NCI-H187 (cell line): ENCODE measurements at places on chromosomes 13 and 19.

GRCh38 chr13:62696490-62696889, 1280.8 kb upstream of the PCDH20 start:
- DNase-seq = no peak

GRCh38 chr13:88176231-88176630, 505.1 kb downstream of the SLITRK5 start:
- DNase-seq = no peak

- no peak for DNase-seq
Observed at GRCh38 chr13:100921139-100921538, 246.5 kb upstream of the TMTC4 start.

DNA sequence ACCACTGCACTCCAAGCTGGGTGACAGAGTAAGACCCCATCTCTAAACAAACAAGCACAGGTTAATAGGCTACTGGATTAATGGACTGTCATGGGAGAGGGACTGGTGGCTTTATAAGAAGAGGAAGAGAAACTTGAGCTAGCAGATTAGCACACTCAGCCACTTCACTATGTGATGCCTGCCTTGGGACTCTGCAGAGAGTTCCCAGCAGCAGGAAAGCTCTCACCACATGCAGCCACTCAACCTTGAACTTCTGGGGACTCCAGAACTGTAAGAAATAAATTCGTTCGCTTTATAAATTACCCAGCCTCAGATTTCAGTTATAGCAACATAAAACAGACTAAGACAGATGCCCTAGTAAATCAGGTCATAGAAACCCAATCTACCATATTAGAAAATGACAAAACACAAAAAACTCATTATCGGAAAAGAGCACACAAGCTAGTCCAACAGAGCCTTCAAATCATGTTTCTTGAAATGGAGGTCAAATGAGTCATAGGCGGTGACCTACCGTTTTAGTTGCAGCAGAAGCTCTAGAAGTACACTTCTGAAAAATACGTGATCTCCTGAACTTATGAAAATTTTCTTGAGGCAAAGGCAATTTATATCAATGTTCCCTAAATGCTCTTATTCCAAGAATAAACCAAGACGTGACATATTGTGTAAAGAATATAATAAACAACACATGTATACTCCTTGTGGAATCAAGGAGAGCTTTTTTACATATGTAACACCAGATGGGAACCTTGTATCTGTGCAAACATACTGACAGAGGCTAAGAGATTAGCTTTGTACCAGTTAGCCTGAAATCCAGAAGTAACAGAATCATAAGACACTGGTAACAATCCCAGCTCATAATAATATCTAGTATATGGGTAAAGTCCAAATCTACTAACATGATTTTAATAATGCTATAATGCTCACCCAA, 340.9 kb upstream of the SGCG start:
- DNase-seq = peak; percentile 10

GRCh38 chr13:65660731-65661130, 1569.4 kb downstream of the PCDH9 start:
- DNase-seq = no peak
